ENCODE measurements at places on chromosomes 13 and 19.
A peak's percentile ranks its signal among the peaks of the same experiment; 100 is the strongest.

GRCh38 chr19:34171539-34171876 lies 796 bp upstream of the LSM14A start:
- peak; percentile 84 for DNase-seq

DNA sequence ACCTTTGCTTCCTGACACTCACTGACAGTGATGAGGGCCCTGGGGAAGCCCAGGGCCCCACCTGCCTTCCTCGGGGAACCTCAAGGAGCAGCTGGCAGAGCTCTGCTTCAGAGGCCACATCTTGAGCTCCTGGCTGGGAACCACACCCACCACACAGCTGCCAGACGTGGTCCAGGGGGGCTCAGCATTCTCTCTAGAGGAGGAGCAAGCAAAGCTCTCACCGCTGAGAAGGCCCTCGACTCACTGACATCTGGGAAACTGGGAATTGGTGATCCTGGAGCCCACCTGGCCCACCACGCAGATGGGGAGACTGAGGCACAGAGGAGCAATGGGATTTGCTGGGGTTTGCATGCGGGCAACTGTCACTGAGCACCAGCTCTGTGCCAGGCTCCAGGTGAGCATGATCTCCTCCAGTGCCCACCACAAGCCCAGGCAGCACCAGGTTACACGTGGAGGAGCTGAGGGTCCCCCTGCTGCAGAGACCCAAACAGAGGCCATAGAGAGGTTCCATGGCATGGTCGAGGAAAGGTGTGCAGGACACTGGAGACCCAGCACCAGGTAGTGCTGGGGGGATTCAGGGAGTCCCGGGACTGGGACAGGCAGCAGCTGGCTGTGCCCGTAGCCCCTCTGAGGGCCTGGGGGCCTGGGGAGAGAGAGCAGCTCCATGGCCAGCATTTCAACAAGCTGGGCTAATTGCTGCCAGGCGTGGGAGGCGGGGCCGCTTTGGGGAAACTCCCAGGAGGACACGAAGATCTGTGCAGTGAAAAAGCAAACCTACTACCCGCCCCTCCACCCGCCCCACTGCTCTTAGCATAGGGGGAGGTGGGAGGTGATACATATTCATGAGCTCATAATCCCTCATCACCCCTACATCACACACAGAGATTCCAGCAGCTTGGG lies 33.4 kb downstream of the PEPD start:
- no peak for DNase-seq

- DNase-seq: no peak
These were observed at the start of gene NOTCH3 for GRCh38 chr19:15200553-15201364. Gene NOTCH3, minus strand, starts transcription at chr19:15200995. Its CDS starts 90 bp downstream, at chr19:15200905.

DNA sequence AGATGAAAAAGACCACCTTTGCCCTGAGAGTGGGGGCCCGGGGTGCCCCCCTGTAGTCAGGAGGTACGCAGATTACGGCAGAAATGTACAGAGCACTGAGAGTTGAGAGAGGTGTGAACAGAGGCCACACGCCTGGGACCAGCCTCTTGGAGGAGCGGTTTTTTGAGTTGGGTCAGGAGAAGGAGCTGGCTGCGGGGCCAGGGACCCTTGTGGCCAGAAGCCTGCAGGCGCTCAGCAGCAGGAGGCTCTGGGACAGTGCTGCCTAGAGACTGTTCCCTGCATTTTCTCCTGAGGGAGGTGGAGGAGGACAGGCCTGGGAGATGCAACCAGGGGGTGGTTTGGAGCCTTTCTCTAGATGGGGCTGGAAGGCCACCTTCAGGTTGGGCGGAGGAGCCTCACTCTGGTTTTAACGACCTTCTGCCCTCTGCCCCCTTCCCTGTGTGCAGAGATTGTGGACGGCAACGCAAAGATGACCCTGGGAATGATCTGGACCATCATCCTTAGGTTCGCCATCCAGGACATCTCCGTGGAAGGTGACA lies 39.7 kb downstream of the CAPN12 start:
- DNase-seq: no peak

DNA sequence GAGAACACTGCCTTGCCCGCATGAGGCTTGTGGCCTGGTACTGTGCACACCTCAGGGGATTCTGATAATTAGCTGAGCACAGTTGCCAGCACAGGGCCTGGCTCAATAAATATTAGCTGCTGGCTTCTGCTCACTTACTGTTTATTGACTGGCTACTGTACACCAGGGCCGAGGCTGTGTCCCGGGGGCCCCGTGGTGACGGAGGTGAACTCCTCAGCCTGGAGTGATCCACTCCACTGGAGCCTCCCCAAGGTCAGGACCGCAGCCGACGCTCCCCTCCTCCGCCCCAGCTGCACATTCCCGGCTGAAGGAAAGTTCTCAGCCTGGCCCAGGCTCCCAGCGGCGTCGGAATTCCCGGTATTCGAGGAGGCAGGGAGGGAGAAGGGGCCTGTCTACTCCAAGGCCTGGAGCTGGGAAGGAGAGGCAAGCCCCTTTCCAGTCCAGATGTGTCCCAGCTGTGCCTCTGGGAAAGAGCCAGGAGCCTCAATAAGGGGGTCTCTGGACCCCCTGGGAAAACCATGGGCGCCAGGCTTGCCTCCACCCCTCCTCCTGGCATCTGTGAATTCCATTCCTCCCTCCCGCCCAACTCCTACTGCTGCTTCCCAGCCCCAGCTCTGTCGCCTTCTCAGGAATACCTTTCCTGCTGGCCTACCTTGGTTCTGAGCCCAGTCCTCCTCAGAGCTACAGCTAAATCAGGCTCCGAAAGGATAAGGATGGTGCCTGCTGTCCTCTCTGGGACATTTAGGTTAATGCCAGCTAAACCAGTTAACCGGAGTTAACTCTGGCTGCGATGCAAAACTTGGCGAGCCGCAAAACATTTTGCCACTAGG lies 7.3 kb downstream of the RPS16 start:
- no peak for DNase-seq

DNA sequence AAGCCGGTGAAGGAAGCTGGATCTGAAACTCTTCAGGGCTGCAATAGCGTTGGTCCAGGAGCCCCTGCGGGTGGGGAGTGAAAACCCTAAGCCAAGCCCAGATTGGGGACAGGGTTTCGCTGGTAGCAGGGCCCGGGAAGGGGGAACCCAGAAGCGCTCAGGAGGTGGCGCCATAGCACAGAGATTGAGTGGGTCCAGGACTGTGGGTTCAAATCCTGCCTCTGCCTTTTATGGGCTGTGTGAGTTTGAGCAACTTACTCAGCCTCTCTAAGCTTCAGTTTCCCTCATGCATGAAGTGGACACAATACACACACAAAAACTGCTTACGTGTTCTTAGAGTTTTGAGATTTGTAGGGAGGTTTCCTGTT lies 8.3 kb upstream of the SYCN start:
- peak; percentile 7 for DNase-seq

- DNase-seq: no peak
These were observed 25.5 kb downstream of the AP2S1 start for GRCh38 chr19:46824890-46825730.

DNA sequence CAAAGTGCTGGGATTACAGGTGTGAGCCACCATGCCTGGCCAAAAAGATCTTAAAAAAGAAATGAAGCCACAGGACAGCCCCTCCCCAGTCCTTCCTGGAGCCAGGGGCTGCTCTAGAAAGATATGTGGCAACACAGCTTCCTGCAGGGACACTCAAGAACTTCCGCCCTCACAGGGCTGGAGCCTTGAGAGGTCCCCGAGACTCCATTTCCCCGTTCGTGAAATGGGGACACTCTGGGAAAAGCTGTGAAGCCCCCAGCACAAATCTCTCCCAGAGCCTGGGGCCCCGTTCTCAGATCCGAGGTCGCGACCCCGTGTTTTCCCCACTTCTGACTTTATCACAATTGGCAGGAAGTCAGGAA lies 2.5 kb upstream of the GPX4 start:
- DNase-seq: no peak

DNA sequence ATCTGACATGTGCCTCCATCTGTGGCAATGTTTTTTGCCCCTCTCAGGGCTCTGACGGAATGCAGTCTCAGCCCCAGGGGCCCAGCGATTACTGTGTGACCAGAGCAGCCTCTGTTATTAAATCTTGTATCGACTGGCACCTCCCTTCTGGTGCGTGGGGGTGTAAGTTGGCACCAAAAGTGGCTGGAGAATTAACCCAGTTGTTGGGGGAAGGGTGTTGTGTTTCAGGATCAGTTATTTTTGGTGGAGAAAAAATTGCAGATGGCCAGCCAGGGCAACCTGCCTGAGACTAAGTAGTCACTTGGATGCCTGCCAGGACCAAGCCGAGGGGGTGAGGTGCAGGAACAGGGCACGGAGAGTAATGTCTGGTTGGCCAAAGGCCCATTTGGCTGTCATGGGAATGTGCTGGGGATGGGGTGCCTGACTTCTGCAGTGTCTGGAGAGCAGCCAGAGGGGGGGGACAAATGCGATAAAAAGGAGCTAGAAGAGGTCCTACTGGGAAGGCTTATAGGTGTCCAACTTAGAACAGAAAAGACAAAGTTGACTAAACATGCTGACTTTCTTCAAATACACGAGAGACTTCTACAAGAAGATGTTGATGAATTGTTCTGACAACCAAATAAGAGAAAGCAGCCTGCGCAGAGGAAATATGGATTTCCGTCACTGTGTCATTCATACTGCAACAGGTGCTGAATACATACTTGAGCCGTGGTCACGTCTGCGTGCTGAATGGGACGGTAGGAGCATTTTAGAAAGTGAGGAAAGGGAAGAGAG lies 69.8 kb downstream of the SIAH3 start:
- DNase-seq: no peak

DNA sequence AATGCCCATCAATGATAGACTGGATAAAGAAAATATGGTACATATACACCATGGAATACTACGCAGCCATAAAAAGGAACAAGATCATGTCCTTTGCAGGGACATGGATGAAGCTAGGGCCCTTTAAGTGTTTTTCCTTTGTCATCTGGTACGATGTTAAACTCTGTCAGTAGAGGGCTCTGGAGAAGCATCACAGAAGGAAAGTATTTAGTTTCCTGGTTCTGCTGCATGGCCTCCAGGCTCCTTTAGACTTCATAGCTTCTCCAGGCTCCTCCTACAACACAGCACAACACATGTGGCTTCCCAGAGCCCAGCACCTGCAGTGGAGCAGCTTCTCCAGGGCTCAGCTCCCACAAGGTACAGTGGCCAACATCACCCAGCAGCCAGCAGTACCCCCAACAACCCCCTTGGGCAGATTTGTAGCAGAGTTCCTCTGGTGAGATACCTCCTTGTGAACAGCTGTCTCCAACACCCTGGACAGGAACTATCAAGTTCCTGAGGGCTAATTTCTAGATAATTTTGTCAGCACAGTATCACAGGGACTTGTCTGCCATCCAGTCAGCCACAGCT lies 63.4 kb downstream of the KCTD12 start:
- no peak for DNase-seq

DNA sequence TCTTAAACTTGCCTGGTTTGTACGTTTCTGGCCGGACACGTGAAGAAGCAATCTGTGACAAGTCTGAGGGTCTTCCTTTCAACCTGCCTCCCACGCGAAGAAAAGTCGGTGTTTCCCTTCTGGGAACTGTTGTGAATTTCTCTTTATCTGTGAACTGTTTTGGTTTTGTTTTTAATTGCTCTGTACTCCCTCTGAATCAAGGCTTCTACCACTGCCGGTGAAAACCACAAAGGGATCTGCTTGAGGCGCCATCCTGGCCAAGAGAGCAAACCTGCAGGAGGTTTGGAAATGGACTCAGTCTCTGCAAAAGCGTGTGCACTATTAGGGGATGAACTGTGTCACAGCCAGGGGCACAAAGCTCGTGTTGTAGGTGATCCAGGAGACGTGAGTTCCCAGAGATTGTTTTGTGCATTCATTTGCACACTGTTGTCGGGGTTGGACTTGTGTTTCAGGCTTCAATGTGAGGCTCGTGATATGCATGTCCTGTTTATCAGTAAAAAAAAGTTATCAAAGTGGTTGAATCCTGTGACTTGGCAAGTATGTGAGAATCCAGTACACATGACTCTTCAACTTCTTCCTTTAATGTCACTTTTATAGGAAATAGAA lies 9.7 kb downstream of the SIGLEC8 start:
- no peak for DNase-seq

All from HS-27A (cell line).